Stimulated activated CD8-positive, alpha-beta memory T cell treated with anti-CD3 and anti-CD28 coated beads, Interleukin-4, amount 100 ng/mL, for 4 hours (primary cell): ENCODE measurements at places on chromosomes 4 and X.

DNA sequence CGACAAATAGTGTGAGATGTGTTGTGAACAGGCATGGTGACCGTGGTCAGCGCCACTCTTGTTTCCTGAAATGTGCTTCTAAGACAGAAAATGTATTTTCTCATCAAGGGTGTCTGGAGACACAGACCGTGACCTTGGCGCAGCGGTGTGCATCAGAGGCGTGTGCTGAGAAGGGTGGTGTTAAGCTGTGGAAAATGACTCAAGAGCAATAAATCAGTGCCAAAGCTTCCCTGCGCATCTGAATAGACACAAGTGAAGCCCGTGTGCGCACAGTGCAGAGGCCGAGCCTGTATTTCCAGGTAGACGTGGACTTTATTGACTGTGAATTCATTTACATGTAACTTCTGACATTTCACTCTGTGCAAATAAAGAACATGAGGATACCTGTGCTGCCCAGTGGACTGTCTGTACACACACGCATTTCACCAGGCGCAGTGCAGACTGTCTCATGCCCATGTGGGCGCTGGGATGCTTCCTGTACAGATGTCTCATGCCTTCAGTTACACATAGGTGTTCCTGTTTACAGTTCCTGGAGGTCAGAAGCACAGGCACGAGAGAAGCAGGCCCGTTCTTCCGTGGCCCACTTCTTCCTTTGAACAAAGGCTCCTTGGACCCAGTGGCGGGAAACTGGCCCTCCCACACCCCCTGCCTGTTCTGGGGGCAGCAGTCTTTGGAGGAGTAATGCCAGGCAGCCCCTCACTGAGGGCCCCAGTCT is 31.9 kb downstream of the NSG1 start:
- DNase-seq: no peak

- no peak for DNase-seq
Measured at GRCh38 chr4:1600811-1601532, 83.1 kb downstream of the FAM53A start.

DNA sequence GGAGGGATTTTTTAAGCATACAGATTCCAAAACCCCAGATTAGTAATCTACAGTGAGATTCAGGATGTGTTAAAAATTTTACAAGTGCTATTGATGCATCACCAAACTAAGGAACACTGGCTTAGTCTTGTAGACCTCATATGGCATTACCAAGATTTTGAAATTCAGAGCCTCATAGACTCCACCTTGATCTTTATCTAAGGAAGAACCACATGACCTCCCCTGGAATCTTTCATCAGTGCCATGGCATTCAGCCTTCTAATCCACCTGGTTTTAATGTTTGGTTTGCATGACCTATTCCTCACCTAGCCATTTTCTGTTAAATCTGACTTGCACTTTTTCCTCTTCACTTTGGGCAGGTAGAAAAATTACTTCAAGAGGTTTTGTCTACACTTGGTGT is 171.6 kb downstream of the NKX6-1 start:
- no peak for DNase-seq

GRCh38 chr4:83875437-83875836 is 339.5 kb downstream of the GPAT3 start:
- DNase-seq: no peak

DNA sequence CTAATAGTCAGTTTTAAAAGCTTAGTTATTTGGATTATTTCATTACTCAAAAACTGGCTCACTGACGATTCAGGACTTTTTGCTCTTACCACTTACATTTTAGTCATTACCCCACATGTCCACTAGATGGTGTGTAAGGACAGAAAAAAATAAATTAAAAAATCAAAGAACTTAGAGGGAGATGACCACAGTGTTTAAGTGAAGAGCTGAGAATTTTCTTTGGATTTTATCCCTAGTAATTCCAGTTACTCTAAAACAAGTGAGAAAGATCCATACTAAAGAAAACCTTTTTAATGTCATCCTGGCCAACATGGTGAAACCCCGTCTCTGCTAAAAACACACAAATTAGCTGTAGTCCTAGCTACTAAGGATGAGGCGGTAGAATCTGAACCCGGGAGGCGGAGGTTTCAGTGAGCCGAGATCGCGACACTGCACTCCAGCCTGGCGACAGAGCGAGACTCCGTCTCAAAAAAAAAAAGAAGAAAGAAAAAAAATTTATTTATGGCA is 26.4 kb upstream of the TMPRSS11B start:
- DNase-seq: no peak

GRCh38 chrX:131862321-131862720 is 160.8 kb upstream of the STK26 start:
- DNase-seq: no peak

GRCh38 chr4:82906469-82906868 is 5.9 kb downstream of the THAP9 start:
- no peak for DNase-seq

DNA sequence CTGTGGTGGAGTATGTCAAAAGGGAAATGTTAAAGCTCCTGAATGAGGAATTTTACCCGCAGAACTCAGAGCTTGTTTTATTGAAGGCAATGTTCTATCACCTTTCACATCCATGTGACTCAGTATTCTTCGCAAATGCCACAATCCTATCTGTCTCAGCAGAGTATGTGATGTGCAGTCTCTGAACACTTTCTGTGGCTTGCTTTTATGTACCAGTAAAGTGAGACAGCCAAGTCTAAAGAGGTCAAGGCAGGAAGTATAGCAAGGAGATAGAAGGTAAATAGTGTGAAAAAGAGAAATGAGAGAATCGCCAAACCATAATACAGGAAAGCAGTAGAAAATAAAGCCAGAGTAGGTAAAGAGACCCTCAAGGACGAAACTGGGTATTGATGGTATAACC is 515.8 kb downstream of the RAB28 start:
- no peak for DNase-seq

- no peak for DNase-seq
Measured at GRCh38 chr4:85884251-85884650, 409.3 kb downstream of the ARHGAP24 start.

- DNase-seq: no peak
Measured at GRCh38 chrX:122244080-122244479, 940.0 kb upstream of the GRIA3 start.

DNA sequence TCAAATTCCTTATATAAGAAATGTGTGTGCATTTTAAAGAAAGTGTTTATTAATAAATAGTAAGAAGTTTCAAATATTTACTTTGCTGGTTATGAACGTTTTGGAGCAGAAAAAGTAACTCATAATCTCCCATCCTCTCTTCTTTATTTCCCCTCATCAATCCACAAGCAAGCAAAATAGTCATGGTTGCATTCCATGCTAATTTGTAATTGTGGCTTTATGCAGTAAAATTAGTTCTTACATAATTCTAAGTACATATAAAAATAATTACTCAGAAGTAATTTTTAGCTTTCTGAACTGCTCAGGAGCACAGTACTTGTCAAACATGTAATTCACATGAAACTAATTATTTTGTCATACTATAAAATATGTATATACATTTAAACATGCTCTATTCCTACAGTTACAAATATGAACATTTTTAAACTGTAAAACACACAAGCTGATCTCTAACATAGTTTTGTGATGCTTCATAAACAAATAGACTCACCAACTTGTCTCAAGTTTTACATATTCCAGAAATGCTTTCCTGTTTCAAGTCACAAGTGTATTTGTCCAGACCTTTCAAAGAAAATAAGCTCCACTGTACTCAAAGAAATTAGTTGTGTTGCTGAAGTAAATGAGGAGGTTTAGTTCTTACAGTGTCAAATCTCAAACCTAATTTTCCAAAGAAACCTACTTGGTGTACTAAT is 218.9 kb downstream of the PABPC4L start:
- no peak for DNase-seq

- no peak for DNase-seq
Measured at GRCh38 chr4:169254546-169254983, 16.2 kb downstream of the SH3RF1 start.

DNA sequence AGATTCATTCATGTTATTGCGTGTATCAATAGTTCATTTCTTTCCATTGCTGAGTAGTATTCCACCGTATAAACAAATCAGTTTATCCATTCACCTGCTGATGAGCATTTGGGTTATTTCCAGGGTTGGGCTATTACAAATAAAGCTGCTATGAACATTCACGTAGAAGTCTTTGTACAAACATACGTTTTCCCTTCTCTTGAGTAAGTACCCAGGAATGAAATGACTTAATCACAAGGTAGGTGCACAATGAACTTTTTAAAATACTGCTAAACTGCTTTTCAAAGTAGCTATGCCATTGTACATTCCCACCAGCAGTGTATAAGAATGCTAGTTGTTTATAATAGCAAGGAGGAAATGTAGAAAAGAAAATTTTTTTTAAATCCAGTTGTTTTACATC is 35.9 kb downstream of the SYTL4 start:
- no peak for DNase-seq

GRCh38 chr4:174993916-174994315 is 75.8 kb downstream of the ADAM29 start:
- DNase-seq: no peak

GRCh38 chr4:152277333-152277732 is 258.6 kb downstream of the FBXW7 start:
- DNase-seq: no peak

DNA sequence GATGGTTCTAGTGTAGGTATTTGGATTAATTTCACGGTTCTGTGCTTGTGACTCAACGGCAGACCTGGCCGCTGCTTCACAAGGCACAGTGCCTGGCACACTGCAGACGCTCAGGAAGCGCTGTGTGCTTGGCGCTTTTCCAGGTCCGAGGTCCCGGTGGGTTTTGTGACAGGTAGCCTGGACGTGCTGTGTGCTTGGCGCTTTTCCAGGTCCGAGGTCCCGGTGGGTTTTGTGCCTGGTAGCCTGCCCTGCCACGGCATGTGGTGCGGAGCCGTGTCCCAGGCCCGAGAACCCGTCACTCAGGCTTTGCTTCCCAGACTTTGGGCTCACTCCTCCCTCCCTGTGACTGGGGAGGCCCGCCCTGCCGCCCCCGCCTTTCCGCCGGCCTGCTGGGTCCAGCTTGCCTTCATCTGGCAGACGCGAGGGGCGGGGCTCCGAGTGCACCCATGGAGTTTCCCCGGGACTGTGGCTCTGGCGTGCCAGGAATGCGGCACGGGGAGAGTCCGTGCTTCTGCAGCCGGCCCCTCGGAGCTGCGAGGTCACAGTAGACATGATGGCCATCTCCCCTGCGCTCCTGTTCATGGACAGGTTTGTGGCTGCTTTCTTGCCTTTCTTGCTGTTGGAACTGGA is 44.2 kb downstream of the TBC1D14 start:
- no peak for DNase-seq

DNA sequence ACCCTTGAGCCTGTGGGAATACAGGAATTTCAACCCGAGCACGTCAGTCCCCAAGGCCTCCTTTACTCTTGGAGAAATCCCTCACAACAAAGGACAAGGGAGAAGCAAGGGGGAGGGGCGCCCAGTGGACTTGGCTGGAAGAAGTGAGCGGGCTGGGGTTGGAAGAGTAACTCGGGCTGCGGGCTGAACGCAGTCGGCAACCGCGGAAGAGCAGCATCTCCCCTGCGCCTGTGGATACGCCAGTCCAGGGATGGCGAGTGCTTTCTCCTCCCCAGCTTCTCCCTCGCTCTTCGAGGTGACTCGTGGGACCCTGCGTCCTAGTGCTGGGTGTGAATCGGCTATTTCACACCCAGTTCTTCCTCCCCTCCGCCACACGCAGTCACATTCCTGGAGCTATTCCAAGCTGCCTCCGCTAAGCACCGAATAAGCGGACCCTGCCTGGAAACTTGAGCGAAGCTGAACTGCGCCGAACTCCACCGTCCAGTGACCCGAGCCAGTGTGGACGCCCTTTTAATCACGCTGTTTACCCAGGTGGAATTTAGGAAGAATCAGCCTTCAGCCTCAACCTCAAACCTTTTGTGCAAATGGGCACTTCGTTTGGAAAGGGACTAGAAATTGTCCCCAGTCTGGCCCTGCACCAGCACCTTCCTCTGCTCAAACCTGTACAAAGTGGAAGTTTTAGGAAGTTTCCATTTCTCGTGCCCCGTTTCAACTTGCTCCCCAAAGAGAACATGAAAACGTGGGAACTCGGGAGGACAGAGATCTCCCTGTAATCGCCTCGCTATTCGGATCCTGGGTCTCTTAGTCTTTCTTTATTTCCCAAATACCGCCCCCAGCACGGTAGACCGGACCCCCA is 64.3 kb upstream of the WDR17 start:
- no peak for DNase-seq

DNA sequence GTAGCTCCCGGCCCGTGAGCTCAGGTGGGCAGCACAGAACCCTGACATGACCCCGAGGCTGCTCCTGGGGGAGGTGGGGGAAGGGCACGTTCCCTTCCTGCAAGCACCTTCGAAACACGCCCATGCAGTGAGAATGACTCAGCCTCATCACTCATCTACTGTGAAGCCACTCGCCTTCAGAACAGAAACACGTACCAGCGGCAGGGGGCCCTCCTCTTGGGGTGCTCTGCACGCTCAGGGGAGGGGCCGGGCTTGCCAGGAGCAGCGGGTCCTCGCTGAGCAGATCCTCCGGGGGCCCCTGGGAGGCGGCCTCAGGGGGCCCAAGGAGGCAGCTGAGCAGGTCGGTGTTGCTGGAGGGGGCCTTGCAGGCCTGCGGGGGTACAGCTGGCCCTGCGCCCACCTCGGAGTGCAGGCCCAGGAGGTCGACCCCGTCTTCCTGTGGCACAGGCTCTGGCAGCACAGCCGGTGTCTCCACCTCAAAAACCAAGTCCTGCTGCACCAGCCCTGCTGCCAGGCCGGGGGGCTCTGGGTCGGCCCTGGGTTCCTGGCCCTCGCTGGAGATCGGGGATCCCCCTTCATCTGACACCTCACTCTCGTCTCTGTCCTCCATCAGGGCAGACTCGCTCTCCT is 40.9 kb upstream of the CPLX1 start:
- no peak for DNase-seq

DNA sequence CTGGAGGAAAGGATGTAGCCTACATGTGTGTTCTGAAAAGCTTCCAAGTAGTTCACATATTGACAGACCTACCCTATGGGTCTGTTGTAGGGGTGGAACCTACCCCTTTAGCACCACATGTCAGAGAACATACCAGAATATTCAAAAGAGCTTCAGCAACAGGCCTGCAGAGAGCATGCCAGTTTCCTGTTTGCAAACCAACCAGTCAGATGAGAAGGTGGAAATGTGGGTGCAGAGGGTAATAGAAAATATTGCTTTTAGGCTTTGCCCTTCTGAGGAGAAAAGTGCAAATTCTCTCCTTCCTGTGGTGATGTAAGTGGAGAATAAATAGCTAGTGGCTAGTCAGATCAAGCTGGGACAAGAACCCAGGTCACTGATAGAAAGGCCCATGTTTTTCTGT is 16.4 kb downstream of the INTS6L start:
- no peak for DNase-seq

DNA sequence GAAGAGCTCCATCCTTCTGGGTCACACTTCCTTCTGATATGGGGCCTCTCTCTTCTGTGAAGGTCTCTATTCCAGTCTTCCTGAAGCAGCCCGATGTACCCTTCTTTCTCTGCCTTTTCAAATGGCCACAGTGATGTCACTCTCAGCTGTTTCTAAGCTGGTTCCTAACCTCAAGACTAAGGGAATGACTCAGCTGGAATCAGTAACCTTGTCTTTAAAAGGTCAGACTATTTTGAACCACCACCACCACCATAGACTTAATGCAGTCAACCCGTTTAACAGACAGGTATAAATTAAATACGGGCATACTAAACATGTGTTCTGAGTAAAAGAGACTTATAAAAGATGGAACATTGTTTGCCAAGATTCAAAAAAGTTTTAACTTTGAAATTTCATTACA is 121.0 kb downstream of the PPA2 start:
- DNase-seq: no peak

GRCh38 chrX:124250835-124251437 is 81.5 kb upstream of the TEX13D start:
- DNase-seq: no peak
